Stimulated activated CD8-positive, alpha-beta memory T cell treated with anti-CD3 and anti-CD28 coated beads, Interleukin-2, amount 100 ng/mL, for 1 hour (primary cell): ENCODE measurements at places on chromosomes 13 and 19.

DNA sequence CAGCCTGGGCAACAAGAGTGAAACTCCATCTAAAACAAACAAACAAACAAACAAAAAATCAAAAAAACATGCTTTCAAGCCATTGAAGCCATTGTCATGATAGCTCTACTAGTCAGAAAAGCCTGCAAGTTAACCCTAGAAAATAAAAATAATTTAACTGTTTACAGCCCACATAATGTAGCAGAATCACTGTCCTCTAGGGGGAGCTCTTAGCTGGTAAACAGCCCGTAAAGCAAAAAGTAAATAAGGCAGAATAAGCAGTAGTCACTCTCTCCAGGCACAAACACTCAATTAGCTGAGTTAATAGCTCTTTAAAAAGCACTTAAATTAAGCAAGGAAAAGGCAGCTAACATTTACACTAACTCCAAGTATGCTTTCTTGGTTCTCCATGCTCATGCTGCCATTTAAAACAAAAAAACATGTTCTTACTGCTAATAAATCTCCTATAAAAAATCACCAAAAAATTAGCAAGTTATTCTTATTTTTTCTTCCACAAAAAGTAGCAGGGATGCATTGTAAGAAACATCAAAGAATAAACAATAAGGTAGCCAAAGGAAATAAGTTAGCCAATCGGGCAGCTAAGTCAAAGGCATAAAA lies 11.3 kb downstream of the LILRB4 start:
- no peak for DNase-seq

GRCh38 chr19:39436350-39436716 lies 584 bp upstream of the RPS16 start:
- DNase-seq, result no peak

DNA sequence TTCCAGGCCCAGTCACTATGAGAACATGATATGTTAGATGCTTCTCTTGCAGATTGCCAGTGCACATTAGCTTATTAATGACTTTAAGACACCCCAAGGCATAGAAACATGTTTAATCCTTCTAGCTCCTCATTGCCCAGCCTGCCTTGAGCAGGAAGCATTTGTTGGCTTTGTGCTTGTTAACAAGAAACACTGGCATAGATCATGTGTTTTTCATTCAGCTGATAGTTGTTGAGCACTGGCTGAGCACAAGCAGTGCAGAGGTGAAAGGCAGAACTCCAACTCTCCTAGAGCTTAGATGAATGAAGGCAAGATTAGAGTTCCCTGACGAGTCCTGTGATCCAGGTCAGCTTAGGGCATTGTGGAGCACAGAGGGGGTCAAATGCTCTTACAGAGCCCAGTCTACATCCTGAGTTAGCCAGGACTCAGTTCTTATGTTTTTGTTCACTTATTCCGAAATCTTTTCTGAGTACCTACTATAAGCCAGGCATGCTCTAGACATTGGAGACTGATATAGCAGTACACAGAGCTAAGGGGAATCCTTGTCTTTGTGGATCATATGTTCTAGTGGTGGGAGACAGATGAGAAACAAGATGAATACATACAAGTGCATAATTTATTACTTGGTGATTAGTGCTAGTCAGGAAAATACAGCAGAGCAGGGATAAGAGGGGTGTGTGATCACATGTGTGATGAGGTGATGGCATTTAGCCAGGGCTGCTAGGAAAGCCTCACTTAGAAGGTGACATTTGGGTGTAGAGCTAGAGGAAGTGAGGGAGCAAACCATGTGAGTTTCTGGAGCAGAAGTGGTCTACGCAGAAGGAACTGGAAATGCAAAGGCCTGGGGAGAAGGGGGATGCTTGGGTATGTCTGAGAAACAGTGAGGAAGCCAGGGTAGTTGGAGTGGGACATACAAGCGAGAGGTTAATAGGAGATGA lies 101.2 kb downstream of the WASF3 start:
- DNase-seq, result no peak

- no peak for DNase-seq
These were observed 82.1 kb upstream of the SLC7A1 start for GRCh38 chr13:29677627-29678026.

DNA sequence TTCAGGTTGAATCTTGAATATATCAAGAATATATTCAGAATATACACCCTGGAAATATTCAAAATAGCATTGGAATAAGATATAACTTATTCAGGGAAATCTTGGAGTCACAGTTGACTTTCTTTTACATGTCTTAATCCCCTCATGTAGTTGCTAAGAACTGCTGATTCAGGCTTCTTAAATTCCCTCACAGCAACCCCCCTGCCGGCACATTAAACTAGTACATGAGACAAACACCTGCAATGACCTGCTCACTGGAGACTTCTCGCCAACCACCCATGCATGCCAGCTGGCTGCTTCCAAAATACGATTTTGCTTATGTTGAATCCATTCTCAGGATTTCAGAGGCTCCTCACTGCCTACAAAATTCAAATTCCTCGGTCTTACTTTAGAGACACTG lies 997.1 kb downstream of the EFNB2 start:
- DNase-seq, result no peak

DNA sequence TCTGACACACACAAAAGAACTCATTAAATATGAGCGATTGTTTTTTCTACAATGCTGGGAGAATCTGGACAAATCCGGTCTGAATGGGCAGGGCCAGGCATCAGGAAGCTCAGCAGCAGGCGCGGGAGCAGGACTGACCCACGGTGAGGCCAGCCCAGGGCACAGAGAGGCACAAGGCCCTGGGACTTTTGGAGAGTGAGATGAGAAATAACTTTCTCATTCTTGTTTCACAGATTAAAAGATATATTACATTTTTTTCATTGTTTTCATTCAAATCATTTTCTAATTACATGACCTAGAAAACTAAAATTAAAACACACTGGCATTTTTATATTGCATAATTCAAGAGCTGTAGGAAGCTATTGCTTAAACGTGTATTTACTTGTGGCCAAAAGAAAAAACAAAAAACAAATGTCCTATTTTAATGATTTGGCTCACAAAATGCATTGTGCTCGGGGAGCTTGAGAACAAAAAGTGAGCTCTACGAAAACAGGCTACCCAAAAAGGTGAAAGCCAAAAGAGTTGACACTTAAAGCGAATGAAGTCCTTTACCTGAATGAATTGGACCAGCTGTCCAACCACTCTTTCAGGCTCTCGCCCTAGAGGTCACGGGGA lies 133.1 kb downstream of the TNFRSF19 start:
- DNase-seq, result no peak

GRCh38 chr19:51389143-51389542 lies 1.2 kb downstream of the C19orf84 start:
- no peak for DNase-seq

DNA sequence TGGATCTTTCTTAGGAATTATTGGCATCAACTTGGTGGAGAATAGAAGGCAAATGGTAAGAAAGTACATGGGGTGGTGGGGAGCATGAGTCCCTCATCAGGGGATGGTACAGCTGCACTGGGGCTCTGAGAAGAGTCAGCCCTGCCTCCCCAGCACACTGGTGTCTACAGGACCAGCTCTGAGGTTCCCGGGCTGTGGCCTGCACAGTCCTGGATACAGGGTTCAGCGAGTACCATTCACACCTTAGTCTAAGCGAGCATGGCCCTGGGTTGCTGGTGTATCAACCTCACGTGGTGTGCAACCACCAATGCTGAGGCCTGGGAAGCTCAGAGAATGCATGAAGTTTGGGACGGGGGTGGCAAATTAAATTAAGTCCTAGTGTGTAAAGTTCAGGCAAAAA lies 10.1 kb downstream of the TMEM255B start:
- DNase-seq, result no peak

DNA sequence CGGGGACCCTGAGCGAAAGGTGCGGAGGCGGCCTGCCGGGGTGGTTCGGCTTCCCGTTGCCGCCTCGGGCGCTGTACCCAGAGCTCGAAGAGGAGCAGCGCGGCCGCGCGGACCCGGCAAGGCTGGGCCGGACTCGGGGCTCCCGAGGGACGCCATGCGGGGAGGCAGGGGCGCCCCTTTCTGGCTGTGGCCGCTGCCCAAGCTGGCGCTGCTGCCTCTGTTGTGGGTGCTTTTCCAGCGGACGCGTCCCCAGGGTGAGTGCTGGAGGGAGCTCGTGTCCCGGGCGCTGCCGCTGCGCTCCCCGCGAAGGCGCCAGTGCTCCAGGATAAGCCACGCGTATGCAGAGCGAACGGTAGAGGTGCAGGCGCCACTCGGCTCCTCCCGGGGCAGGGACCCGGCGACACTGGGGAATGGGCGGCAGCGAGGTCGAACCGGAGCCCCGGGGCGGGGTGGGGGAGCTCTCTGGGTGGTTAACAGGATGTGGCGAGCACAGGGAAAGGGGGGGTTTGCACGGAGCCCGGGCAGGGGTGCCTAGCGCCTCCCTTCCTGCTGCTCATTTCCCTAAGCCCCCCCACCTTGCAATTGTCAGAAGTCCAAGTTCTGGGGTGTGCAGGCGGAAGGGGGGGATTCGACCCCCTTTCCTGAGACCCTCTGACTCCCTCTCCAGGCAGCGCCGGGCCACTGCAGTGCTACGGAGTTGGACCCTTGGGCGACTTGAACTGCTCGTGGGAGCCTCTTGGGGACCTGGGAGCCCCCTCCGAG lies at the start of gene IL27RA:
Gene IL27RA, plus strand, starts transcription at position 44 of the 762 bp plus-strand sequence. Its CDS starts 111 bp downstream, at position 155.
- DNase-seq, result peak; percentile 54

GRCh38 chr19:17966129-17966483 lies 801 bp upstream of the KCNN1 start:
- no peak for DNase-seq
